ENCODE measurements at places on chromosomes 13 and 19.

DNA sequence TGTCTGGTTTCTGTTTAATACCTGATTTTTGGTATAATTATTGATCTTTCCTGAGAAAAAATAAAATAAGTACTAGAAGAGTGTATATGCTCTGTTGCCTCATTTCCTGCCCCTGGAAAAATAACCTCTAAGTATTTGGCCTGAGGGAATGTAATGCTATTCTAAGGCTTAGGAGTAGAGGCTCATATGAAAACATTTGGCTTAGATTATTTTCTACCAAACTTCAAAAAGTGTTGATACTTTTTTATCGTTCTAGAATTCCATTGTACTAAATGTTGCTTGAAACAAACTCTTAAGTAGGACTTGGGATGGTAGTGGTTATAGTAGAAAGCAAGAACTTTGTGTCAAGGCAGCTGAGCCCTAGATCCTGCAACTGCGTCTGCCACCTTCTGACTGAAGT, 57.8 kb downstream of the COG3 start:
- no peak for DNase-seq

DNA sequence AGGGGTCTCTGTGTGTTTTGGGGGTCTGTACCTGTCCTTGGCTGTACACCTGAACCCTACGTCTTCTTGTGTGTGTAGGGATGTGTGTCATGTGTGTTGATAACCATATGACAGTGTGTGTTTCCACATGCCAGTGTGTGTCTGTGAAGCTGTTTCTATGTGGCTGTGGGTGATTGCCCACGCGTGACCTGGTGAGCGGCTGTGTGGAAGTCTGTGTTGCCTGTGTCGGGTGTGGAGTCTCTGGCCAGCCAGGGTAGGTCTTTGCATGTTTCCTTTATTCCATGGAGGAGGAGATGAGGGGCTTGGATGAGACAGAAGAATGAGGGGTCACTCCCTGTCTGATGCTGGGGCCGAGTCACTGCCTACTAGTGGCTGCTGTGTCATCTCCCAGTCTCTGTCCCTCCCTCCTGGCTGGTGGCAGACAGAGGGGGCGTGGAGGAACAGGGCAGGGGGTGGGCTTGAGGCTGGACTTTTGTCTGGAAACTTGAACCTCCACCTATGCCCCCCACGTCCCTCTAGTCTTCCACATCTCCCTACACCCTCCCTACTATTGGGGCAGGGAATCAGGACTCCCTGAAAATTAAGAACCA, 2.8 kb upstream of the FOSB start:
- no peak for DNase-seq

- no peak for DNase-seq
Measured at GRCh38 chr13:91203430-91203829, 144.1 kb upstream of the MIR17HG start.

DNA sequence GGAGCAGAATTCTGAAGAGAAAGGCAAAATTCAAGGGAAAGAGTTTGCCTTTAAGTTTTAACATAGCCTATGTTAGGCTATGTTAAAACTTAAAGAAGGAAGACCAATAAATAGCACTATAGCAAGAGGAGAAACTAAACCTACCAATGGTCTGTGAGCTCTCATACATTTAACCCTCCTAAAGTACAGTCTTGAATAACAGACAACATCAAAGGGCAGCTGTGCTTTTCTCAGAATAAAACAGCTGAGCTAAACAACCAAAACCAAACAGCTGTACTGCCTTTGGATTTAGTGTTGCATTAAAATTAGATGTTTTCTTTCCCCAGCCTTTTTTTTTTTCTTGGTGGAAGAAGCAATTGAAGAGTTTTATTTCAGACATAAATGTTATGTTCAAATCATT, 34.0 kb downstream of the KLF5 start:
- no peak for DNase-seq

DNA sequence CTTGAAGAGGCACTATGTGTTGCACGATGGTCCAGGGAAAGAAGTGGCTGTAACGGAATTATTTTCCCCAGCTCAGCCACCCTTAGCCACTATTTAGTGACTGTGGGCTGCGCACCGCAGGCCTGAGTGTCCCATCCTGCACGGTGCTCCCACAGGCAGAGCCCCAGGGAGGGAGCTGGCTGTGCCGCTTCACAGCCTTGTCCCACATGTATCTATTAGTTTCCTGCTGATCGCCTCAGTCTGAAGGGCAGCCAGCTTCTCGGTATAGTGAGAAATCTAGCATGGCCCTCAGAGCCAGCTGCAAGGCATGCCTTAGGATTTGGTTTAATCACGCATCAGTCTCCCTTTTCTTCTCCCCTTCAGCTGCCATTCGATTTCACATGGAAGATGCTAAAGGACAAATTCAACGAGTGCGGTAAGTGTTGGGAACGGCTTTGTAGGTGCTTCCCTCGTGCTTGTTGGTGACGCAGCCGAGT, 15.7 kb downstream of the PRAM1 start:
- no peak for DNase-seq

DNA sequence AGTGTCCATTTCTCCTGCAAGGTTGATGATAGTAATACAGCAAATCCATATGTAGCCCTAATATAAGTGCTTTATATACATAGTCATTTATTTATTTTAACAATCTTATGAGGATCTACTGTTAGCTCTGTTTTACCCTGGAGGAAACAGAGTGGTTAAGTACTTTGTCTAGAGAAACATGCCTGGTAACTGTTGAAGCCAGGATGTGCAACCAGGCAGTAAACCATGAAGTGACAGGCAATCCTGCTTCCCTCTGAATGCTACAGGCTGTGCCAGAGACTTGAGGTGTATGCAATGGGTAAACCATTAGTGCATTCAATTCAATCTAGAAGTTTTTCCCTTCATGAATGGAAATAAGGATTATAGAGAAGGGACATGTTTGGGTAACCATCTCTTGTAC, 911.0 kb downstream of the PCDH17 start:
- no peak for DNase-seq

DNA sequence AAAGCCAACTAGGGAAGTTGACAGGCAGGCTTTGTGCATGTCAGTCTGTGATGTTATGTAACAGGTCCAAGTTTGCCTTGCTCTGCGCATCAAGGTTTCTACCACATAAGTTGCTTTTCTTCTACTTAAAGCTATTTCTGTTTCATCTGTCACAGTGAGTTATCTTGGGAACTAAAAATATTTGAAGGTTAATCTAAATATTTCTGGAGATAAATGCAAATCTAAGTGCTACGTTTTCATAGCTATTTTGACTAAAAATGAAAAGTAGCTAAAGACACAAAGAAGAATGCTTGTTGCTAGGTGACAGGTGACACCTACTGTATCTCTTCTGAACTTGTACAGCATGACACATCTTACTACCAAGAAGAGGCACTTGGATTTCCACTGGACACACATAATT, 135.6 kb downstream of the KLF12 start:
- no peak for DNase-seq

GRCh38 chr13:102291587-102292218, 110.1 kb downstream of the FGF14 start:
- no peak for DNase-seq

DNA sequence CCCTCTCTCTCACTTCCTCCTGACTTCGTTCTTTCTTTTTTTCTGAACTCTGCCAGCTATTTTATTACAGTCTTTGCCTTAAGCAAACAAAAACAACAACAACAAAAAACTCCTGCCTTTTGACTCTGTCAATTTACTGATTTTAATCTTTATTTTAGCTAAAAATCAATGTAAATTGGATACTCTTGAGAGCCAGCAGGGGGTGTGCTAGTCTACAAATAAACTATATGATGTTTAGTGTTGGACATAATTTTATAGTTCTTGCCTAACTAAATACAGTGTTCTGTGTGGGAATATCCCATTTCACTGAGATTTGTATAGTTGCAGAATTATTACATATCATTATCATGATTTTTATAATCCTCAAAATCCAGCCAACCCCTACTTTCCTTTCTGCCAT, 1199.9 kb upstream of the SPRY2 start:
- DNase-seq: no peak

GRCh38 chr13:45374917-45375316, 33.9 kb upstream of the TPT1 start:
- no peak for DNase-seq

GRCh38 chr13:99577934-99578917, 77.0 kb downstream of the TM9SF2 start:
- no peak for DNase-seq

DNA sequence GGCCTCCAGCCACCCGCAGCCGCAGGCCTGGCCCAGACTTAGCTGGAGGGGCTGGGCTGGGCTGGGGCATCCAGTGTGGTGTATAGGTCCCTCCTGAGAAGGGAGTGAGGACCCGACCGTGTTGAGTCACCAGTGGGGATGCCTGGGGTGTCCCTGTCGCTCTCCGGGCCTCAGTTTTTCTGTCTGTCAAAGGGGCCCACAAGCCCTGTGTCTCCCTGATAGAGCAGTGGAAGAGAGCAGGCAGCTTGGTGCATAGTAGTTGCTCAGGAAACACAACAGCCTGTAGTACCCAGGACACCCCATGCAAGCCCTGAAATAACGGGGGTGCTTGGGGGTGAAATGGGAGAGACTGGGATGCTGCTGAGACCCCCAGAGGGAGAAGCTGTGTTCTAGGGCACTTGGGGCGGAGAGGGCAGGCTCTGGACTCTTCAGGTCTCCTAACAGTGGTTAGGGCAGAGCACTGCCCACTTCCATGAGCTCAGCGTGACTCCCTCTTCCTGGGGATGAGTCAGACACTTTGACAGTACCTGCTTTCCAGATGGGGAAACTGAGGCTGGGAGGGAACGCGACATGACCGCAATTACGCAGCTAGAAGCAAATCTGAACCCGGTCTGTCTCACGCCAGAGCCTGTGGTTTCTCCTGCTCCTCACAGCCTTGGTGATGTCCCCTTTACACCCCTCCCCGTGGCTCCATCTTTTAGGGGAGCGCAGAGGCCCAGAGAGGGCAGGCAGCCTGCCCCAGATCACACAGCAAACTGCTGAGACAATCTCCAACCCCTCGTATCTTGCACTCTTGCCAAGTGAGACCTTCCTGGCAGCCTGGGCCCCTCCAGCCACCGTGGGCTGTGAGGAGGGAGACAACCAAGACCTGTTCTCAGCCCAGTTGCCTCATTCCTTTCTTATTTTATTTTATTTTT, 692 bp downstream of the SULT2B1 start:
- DNase-seq: no peak

- DNase-seq: no peak
Measured at GRCh38 chr19:36152352-36153091, at the start of gene COX7A1. TSS of gene COX7A1 (minus strand) at chr19:36152447. CDS start at chr19:36152407, 40 bp downstream.

DNA sequence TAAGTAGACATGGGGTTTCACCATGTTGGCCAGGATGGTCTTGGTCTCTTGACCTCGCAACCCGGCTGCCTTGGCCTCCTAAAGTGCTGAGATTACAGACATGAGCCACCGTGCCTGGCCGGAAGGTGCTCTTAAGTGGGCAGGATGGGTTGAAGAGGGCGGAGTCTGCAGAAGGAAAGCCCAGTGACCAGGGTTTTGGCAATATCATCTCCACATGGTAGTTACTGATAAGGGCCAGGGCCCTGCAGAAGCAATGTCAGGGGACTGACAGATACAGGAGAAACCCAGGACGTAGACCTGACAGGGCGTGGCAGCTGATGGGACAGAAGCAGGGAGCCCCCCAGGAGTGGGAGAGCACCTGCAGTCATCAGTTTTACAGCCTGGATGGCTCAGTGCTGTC, 45.7 kb upstream of the RNF113B start:
- DNase-seq: no peak

DNA sequence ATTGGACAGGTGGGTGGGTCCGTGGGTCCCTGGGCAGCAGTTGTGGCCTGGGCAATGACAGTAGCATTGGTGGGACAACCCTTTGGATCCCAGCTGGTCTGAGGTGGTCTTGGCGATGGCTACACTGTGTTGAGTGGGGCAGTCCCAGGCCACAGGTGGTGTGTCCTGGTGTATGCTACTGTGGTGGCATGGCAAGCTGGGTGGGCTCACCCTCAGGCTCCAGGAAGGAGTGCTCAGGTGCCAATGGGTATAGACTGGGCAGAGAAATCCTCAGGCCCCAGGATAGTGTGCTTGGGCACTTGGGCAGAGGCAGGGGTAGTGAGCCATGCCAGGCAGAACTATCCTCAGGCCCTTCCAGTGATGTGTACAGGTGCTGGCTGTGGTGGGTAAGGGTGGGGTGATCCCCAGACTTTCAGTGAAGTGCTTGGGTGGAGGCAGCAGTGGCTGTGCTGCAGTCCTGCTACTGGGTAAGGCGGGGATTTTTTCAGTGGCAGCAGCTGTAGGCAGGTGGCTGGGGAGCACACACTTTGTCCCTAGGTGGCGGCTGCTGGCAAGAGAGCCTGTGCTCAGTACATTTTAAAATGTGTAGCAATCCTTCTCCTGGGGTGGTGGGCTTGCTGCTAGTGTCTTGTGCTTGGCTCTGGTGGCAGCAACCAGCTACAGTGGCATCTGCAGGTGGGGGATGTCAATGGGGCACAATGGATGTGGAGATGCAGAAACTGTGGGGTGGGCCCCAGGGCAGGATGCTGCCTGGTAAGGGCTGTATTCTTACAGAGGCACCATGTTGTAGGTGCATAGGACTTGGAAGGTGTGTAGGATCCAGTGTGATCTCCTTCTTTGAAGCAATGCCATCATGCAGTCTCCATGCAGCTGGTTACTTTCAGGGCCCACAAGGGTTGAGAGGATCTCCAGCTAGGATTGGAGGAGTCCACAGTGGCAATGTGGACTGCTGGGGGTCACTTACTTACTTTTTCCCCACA, 64.9 kb downstream of the DNAJC3 start:
- no peak for DNase-seq

- DNase-seq: no peak
Measured at GRCh38 chr13:99442273-99442895, 58.9 kb upstream of the TM9SF2 start.

DNA sequence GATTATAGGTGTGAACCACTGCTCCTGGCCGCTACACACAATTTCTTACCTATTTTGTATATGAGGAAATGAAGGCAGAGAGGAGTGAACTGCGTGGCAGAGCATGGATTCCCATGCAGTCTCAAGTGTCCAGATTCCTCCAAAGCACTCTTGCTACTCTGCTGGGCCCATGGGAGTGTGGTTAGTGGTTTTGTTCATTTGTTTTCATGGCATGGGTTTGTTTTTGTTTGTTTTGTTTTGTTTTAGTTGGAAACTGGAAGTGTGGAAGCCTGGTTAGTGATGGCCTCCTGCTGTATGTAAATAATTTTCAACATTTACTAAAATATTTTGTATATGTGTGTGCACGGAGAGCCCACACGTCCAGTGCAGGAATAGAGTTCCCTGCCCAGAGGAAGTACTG, 61.3 kb upstream of the LRCH1 start:
- DNase-seq: no peak

GRCh38 chr19:5663904-5664303, 16.4 kb downstream of the MICOS13 start:
- DNase-seq: no peak

DNA sequence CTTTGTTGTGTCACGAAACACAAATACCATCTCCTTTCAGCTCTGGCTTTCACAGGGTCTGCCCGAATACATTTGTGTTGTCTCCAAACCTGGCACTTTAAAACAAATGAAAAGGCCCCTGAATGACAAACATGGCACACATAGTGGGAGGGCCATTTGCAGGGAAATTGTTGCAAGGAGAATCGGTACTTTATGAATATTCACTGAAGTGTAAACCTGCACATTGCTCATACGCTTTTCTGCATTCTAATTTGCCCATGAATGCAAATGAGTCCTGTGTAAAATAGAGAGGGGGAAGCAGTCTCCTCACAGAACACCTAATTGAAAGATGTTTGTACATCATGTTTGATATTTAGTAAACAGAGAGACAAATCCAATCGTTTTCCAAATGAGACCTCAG, 82.7 kb upstream of the PCDH8 start:
- DNase-seq: no peak

GRCh38 chr13:85108356-85108755, 690.9 kb downstream of the SLITRK6 start:
- DNase-seq: no peak

- DNase-seq: no peak
Measured at GRCh38 chr13:54185785-54186184, 1157.2 kb downstream of the OLFM4 start.
